ENCODE measurements at places on chromosomes 5 and 9.

DNA sequence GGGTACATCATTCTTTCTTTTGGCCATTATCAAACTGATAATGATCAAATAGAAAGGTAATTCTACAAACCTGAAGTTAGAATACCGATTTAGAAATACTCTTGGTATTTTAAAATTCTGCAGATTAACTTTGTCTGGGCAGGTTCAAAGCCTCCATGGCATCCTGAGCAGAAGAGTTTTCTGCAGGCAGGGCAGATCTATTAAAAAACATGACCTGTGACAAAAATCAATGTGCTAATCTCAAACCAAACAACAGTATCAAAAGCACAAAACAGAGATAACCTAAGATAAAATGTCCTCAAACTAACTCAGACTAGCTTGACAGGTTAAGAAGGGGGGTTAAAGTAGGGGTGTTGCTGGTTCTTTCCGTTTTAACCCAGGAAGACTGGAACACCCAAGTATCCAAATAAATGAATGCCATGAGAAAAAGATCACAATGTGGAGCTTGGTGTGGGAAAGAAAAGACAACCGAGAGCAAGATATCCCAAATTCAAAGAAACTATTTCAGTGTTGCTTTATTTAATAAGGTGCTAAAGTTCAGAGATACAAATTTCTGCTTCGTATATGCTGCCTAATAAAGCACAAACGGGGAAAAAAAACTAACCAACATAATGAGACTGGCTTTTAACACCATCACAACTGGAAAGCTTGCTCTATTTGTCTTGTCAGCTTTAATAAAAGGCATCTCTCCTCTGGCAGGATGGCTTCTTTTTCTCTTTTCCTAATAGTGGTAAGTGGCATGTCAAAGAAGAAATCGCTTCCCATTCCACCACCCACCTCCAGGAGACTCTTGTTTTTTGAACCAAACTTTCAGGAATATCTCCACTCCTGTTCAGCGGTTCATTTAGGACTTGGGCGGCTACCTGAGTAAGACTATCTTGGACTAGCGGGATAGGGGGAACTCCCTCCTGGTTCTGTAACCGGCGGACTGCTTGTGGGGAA is 2.3 kb downstream of the EFNA5 start:
- DNase-seq: no peak

- peak; percentile 2 for DNase-seq
Observed at GRCh38 chr5:136979131-136979530, 520.0 kb downstream of the SPOCK1 start.

DNA sequence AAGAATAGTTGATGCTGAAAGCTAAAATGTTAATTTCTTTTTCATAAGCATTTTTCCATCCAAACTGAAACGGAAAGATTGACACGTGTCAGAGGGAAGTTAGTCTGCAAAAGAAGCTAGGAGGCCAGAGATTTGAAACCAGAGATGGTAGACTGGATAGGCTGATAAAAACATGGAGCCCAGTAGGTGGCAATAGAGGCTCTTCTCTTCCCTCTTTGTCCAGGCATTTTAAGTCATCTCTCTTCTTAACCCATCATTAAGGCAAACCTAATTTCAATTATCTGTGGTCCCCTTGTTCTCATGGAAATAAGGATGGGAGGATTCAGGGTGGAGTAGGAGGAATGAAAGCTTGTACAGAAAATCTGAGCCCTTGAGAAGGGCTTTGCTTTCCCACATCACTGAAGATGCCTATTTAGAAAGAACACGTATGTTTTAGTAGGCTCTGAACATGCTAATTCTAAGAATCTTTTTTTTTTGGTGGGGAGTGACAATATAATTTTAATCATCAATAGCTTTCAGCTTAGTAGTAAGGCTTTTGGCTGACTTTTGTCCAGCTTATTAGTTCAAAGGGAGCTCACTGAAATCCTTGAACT is 66.6 kb downstream of the ZNF474 start:
- peak; percentile 27 for DNase-seq

DNA sequence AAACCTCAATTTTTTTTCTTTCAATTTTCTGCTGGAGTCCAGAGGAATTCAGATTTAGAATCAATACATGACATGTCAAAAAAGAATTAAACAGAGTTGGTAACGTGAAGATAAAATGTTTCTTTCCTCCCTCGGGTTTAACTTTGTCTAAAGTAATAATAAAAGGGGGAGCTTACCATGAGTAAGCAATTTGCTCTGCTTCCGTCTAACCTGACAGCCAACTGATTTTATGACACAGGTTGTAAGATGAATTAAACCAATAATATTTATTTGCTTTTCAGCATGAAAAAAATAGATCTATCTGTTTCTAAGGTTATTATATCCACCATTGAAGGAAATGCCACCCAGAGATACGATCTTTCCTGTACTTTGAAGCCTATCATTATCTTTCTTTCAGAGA is 352.6 kb downstream of the OSTF1 start:
- no peak for DNase-seq

DNA sequence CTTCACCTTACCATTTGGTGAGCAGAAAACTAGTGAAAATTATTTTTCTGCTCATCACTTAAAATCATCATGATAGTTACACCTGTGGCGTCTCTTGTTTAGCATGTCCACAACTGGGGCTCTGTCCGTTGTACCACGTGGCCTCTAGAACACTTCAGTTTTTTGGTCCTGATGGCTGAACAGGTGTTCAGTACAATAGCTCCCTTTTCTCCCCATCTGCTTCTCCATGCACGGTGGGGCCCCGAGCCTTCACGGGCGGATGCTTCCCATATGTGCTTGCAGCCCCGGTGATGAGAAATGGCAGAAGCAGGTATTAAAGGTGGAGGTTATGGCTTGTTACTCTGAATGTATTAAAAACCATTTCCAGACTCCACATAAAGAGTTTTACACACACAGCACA is 304.1 kb downstream of the CWC27 start:
- no peak for DNase-seq

DNA sequence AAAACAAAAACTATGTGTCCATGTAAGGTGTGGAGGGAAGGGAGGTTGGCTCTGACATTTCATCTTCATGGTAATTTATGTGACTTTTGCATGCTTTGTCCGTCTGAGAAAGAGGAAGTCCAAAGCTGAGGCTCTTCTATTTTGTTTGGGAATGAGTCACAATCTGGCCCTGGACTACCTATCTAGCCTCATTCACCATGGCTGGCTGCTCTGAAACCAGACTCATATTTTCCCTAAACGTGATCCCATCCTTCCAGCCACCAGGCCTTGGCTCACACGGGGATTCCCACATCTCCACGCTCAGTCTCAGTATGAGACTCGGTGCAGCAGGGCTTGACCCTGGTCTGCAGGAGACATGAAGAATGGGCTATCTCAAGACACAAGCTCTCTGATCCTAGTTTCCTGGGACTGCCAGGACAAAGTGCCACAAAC is 672.8 kb downstream of the ACTL7B start:
- DNase-seq: no peak

- no peak for DNase-seq
Observed at GRCh38 chr5:82509762-82510161, 231.6 kb upstream of the RPS23 start.

DNA sequence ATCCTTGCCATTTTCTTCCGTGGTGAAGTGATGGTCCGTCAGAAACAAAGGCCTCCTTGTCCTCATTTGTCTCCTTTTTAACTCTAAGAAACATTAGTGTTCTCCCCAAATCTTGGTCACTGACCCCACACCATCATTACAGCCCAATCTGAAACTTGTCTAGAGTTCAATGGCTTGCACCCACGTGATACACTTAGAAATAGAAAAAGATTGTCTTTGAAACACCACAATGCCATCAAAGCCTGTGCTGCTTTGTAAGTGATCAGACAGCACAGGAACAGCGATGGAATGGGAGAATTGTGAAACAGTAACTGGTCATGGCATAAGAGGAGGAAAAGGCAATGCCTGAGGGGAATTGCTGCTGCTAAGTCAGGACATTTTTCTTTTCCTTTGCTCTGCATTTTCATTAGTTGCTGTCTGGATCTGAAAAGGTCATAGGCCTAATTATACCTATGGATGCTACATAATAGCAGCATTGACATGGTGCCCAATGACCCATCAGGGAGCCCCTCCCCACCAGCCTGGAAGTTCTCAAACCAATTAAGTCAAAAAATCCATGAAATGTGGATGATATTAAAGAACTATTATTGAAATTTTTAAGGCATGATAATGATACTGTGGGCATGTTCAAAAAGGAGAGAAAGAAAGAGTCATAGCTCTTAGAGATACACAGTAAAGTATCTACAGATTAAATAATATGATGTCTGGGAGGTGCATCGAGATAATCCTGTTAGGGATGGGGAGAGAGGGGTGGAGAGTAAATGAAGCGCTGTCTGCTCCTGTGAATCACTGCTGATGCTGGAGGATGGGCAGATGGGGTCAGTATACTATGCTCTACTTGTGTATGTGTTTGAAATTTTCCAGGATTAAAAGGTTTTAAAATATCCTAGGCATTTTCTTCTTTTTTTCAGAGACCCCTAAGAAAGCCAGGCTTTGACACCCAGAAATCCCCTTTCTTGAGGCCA is 83.6 kb downstream of the ENC1 start:
- no peak for DNase-seq

GRCh38 chr9:105330201-105330600 is 85.8 kb downstream of the SLC44A1 start:
- DNase-seq: no peak

DNA sequence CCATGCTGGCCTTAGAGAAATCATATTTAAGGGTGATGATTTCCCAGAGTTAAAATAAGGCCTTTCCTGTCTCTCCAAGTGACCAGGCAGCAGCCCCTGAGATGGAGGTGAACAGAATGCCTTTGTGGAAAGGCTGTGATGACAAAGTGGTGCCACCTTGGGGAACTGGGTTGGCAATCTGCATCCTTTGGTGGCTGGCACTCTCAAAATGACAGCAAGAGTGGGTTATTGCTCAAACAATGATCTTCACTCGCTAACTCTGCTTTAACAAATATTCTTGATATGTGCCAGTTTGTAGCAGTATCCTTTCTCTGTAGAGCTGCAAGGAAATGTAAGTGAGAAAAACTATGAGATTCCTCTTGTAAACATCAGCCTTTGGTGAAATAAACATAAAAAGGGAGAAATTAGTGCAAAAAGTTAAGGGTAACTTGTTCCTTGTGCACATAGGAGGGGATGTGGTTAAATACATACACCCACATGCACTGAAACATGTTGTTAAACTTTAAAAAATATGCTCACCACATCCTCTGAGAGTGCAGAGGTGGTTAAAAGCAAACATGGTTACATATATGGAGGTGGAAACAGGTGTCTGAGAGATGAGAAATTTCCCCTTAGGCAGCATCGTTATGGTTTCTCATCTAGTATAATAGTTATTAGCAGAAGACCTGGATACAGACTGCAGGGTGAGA is 373.4 kb upstream of the CTNND2 start:
- no peak for DNase-seq

GRCh38 chr5:98504505-98504904 is 269.0 kb upstream of the RGMB start:
- DNase-seq: no peak

DNA sequence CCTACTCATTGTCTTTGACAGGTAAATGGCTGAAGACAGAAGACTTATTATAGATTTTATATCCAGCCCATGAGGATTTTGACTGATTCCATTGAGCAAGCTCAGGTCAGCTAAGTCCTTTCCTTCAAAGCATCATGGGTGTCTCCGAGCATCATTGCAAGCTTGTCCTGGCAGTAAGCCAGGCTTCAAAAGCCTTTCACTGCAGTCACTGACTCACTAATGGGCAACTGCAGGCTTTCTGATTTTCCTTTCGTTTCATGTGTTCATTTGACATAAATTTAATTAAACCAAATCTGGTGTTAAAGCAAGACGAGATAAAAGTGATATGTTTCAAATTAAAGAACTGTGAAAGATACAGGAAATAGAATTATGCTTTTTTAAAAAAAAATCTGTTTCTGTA is 426.2 kb downstream of the ANXA1 start:
- DNase-seq: peak; percentile 38

DNA sequence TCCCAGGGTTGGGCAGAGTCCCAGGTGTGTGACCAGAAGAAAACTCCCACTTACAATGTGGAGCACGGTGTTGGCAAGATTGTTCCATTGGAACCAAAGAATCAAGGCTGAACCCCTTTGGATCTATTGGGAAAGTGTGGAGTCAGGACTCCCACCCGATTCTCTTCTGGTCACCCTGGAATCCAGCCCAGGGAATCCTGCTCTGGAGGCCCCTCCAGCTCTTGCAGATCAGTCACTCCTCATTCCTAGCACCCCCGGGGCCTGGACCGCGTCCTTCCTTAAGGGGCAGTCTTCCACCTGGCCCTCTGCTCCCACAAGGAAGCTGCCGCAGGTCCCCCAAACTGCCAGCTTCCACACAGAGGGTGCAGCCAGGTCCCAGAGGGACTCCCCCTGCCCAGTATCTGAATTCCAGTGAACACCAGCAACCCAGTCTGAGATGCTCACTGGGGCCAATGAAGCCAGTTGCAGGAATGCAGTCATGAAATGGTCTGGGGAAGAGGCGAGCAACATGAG is 170.1 kb downstream of the GADD45G start:
- no peak for DNase-seq

DNA sequence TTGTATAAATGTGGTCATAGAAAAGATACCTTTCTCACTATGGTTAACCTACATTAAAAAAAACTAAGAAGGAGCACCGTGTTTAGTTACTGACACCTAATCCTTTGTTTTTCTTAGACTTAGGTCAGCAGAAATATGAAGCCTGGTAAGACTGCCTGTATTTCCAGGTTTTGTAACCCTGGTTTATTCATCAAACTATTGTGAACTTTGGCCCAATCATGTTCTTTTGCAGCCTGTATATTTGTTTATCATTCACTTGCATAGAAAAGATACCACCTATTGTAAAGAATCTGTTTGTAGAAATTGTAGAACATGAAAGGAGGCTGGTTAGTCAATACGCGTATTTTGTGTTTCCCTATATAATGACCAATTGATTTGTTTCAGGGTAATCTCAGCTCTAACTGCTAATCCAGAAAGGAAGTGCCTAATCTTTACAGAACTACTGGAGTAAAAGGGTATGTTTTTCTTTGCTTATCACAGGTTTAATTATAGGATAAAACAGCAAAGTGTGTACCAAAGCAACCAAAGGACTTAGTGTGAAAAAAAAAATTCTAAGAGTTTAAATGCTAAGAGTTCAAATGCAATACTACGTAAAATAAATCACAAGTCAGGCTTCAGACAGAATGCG is 103.6 kb downstream of the LURAP1L start:
- no peak for DNase-seq

- DNase-seq: no peak
Observed at GRCh38 chr5:129111351-129111750, 16.8 kb downstream of the ISOC1 start.

GRCh38 chr5:157519579-157520253 is 55.9 kb downstream of the ADAM19 start:
- DNase-seq: no peak

DNA sequence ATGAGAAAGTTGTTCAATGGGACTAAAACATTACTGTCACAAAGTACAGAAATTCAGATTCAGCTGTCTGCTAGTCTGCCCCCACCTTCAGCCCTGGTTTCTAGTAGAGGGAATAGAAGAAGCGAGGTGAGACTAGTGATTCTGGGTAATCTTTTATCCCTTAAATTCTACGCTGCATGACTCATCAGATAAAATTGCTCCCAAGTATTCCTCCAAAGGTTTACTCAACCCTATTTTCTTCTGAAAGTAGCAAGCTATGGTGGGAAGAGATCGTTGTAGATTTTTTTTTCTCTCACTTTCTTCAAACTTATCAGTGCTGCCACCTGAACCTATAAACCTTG is 318.9 kb upstream of the RIOK2 start:
- peak; percentile 1 for DNase-seq

Measured in non-pigmented ciliary epithelial cell (primary cell).